ENCODE measurements at places on chromosomes 5 and 9.

- DNase-seq = peak; percentile 43
These were observed 6.9 kb upstream of the EXOC3 start for GRCh38 chr5:435961-436640.

- no peak for DNase-seq
These were observed 21.3 kb downstream of the ABCA1 start for GRCh38 chr9:104906441-104907277.

DNA sequence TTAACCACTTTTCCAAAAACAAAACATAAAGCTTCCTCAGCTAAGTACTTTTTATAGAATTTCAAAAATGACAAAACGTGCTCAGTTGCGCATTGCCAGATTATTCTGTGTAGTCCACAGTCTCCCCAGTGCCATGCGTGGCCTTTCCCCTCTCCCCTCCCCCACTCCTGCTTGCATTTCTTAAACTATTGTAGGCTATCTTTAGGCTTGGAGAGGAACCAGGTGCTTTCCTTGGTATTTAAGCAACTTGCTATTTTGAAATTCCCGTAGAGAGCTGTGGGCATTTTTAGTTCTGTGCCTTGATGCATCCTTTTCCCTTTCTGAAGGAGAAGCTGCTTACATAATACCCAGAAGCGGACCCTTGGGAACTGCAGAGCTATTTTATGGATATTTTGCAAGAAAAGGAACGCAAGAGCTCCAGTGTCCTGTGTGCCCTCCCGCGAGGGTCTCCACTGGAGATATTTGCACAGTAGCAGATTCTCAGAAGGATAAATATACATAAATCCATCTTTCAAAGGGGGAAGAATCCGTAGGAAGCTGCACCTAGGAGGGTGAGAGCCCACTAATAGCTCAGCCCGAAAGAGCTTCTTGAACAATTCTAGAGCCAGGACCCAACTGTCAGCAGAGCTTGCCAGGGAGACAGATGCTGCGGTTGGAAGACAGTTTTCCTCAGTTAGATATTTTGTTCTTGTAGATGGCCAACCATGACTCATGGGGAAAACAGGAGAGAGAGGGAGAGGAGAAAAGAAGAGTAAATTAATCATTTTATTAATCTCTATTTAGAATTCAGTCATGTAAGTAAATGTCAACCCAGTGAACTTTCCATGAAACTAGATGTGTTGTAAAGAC, 1298.3 kb upstream of the WWC1 start:
- no peak for DNase-seq

DNA sequence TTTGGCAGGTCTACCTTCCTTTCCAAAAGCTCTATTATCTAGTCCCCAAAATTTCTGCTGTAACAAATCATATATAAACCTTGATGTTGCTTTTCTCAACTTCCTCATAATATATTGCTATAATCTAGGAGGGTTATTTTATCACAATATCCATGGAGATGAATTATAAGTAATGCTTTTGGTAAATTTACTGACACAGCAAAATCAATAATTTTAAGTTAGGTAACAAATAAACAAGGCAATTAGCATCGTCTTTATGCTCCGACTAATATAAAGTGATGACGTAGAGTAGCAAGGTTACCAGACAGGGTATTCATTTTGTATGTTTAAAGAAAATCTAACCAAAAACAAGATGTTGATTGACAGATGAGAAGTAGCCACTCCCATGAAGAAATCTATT, 132.3 kb upstream of the ST8SIA4 start:
- no peak for DNase-seq

GRCh38 chr5:151864061-151864748, 60.4 kb downstream of the GLRA1 start:
- DNase-seq = no peak

DNA sequence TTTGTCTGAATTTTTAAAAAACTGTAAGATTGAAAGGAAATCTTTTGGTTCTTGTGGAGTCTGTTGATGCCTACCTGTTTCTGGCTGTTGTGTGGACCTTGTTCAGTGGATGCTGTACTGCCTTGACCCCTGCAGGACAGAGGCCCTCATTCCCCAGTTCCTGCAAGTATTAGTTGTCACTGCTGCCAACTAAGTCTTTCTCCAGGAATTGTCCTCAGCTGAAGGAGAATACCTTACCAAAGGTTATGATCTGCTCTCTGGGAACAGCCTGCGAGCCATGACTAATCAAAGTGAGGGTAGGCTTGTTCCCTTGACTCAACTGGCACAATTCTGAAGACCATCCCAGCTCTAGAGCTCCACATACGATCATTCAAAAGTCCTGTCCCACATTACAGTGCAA, 145.3 kb upstream of the FST start:
- peak; percentile 26 for DNase-seq

DNA sequence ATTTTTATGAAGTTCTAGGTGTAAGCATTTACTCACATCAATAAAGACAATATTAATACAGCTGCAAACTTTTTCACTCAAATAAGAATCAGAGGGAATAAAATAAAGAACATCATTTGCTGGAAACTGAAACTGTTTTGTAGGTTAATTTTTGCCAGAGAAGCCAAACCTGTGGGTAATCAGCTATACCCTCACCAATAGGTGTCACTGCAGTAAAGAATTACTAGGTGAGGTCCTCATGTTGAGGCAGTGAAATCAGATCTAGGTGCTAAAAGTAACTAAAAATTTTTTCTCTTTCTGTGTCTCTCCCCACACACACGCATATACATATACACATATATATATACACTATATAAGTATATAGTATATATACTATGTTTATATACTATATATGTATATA, 1016.3 kb upstream of the SEMA6A start:
- no peak for DNase-seq

- no peak for DNase-seq
These were observed 253.6 kb downstream of the TRIM32 start for GRCh38 chr9:116940614-116941215.

DNA sequence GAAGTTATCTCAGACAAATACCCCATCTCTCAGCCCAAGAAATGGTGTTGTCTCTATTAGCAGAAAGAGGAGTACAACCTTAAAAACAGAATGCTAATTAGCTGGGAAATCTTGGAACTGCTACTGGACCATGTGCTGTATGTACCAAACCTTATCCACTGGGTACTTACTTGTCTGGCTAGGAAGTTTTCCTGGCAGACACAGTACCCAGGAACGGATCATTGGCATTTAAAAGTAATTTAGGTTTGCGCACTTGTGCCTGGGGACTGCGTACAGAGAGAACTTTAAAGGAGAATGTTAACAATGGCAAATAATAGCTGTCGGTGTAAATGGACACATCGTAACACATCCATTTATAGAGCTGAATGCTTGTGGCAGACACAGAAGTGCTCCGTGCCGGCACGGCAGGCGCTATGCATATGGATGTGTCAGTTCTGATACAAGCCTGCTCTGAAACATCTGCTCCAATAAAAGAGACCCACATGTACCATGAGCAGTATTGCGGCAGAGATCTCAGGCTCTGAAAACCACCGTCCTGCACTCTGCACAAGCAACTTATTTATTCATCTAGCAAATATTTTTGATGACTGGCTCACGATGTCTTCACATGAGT, 290.6 kb upstream of the PANK3 start:
- no peak for DNase-seq

DNA sequence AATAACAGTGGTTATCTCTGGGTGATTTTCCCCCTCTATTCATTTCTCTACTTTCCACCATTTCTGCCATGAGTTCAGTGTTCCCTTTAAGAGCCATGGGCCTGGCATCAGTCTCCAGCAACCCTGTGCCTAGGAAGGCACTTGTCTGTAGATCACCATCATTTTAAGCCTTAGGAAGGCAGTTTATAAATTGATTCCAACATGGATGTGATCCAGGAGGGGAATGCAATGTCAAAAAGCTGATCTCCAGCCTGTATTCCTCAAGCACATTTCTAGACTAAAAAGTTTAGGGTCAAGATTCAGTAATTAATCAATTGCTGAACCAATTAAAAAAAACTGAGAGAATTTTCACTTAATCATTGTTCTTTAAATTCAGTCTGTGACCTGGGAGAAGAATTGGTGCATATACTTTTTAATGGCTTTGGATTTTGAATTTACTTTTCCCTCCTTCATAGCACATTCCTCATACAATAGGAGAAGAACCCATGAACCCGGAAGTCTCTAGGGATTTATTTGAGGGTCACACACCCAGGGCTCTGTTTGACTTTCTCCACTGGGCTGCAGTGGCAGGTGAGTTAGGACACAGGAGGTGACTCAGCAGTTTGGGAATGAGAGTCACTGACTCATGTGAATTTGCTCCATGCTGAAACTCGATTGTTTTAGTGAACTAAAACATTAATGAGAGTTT, 6.1 kb upstream of the ERMP1 start:
- DNase-seq = peak; percentile 96

DNA sequence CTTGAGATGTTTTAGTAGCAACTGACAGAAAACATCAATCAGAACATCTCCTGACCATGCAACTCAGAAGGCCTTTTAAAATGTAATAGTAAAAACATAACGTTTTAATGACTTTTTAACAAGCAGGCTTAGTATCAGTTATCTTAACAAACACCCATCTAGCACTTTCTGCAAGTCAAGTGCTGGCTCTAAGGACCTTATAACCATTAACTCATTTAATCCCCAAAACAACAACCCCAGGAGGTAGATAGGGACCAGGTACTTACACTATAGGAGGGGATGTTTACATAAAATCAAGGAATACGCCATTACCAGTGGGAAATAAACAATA, 41.8 kb downstream of the ROR2 start:
- DNase-seq = no peak

DNA sequence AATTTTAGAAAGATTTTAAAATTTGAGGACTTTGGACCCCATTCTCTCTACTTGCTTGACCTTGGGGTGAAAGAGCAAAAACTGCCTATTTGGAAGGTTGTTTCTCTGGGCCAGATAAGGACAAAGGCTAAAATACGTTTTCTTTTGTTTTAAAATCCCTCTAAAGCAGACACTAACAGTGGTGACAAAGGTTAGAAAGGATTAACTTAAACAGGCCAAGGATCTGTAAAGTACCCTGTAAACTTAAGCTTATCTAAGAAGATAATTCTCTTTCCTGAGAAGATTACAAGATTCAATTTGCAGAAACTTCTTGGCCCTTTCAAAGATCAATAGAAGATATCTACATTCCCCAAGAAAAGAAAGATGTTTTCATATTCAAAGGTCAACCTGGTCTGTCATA, 12.1 kb downstream of the TRPM6 start:
- DNase-seq = no peak

GRCh38 chr5:61631438-61631941, 299.4 kb downstream of the ZSWIM6 start:
- no peak for DNase-seq

- no peak for DNase-seq
These were observed at the start of gene PCDHGA4 for GRCh38 chr5:141354900-141355469. Gene PCDHGA4, plus strand, starts transcription at chr5:141355021. Its CDS starts 87 bp downstream, at chr5:141355108.

- peak; percentile 42 for DNase-seq
These were observed 55.1 kb downstream of the C9orf152 start for GRCh38 chr9:110152704-110153374.
